ENCODE measurements at places on chromosomes 5 and 9.

GRCh38 chr5:76326577-76327302, 76.3 kb upstream of the IQGAP2 start:
- DNase-seq: peak; percentile 60

DNA sequence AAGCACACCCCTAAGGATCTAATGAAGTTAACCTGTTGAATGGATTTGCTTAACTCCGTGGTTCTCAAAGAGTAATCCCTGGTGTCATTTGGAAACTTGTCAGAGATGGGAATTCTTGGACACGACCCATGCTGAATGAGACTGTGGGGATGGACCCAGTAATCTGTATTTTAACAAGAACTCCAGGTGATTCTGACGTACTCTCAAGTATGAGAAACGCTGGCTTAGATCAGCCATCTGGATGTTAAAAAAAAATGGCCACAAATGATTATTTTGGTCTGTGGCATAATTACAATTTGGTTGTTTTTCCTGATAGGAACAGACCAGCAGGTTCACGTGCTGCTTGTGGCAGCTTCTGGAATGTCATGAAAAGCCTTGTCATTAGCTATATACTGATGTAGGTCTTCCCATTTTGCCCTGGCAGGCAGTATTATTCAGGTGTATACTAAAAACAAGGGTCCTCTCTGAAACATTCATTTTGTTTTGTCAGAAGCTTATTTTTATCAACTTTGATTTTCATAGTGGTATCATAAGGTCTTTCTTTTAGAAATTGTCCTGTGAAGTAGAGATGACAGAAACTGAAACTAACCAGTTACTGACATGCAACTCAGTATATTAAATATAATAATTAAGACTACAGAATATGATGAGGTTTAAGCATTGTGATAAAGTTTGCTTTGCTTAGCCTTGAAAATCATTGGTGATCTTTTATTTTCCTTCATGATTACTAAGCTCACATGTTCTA, 15.4 kb downstream of the CPEB4 start:
- no peak for DNase-seq

GRCh38 chr5:10387690-10388089, 34.2 kb downstream of the MARCHF6 start:
- DNase-seq: no peak

DNA sequence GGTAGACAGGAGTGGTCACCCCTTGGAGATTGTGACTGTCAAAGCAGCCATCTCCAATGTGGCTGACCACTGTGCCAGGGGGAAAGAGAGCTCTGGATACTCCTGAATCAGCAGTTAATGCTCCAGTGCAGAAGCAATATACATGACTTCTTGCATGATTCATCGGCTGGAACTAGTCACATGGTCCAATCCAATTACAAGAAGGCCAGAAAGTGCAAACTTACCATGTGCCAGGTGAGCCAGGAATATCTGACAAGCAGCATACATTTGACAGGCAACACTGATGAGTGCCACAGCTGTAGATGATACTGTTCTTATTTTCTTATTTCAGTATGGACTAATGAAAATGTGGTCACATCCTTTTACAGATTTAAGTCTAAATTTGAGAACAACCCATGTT, 440.0 kb upstream of the MPDZ start:
- no peak for DNase-seq

- DNase-seq: no peak
Measured at GRCh38 chr5:68000805-68001204, 214.8 kb upstream of the PIK3R1 start.

- no peak for DNase-seq
Measured at GRCh38 chr9:134344068-134344799, 18.0 kb downstream of the RXRA start.

- no peak for DNase-seq
Measured at GRCh38 chr5:131196331-131196730, 25.6 kb downstream of the LYRM7 start.

DNA sequence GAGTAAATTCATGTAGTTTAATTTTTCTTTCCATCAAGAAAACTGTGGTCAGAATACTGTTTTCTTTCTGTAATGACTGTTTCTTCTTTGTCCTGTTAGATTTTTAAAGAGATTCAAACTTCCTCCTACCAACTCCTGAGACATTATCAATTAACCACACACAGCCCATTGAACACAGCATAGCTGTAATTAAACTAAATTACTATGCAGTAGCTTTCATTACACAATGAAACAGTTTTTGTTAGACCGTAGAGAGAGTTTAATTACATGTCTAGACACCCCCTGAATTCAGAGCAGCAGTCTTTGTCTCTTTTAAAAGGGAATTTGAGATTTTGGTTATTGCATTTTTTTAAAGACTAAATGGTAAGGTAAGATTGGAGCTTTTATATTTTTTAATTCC, 77.5 kb downstream of the STARD4 start:
- DNase-seq: no peak

GRCh38 chr9:128405077-128405779, 15.4 kb upstream of the CERCAM start:
- no peak for DNase-seq

GRCh38 chr9:90311811-90312210, 330.8 kb downstream of the DIRAS2 start:
- no peak for DNase-seq

DNA sequence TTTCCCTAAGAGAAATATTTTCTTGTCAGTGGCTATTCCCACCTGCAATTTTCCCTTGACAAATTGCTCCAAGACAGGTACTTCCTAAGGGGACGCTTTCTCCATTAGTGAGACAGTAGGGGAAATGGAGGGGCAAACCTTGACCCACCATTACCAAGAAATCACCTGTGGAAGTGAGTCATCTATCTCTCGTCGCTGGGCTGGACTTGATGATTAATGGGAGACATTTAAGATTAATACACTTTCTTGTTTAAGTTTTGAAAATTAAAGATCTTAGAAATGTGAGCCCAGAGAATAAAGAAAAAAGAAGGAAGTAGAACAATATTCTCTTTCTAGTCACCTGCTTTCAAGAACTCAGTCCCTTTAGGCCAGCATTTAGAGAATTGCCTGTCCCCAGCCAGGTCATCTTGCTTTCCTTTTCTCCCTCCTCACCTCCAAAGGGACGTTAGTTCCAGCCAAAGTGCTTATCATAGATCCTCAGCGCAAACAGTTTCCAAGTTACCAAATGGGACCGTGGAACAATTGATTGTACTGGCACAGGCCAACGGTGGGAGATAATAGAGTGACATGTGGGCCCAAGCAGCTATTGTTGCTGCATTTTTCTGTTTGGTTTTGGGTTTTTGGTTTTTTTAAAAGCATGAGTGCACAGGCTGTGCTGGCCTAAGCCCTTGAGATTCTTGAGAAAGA, 284.4 kb downstream of the ENC1 start:
- no peak for DNase-seq

DNA sequence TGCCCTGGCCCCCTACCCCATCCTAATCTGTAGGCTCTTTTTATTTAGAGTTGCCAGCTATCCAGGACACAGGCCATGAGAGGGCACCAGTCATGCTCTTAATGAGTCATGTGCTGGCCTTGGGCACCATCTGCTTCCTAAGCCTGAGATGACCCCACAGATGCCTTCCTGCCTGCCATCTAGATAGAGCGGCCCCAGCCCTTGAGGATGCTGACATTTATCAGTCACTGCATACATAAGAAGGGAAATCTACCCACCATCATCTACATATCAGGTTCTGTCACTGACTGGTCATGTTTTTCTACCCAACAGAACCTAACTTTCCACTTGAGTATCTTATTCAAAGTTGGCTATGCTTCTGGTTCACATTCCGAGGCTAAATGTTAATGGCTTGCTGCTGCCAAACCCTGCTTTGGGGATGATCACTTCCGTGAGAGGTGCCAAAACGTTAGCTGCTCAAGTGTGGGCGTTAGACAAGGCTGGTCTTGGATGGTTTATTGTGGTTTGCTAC, 49.9 kb upstream of the TTC23L start:
- DNase-seq: no peak

GRCh38 chr5:13357929-13358328, 586.6 kb downstream of the DNAH5 start:
- no peak for DNase-seq

- DNase-seq: no peak
Measured at GRCh38 chr9:79670269-79670961, 98.7 kb downstream of the TLE4 start.

- DNase-seq: no peak
Measured at GRCh38 chr9:35105571-35106342, 2.8 kb upstream of the STOML2 start.

- DNase-seq: no peak
Measured at GRCh38 chr5:15008921-15009320, 137.3 kb upstream of the ANKH start.

DNA sequence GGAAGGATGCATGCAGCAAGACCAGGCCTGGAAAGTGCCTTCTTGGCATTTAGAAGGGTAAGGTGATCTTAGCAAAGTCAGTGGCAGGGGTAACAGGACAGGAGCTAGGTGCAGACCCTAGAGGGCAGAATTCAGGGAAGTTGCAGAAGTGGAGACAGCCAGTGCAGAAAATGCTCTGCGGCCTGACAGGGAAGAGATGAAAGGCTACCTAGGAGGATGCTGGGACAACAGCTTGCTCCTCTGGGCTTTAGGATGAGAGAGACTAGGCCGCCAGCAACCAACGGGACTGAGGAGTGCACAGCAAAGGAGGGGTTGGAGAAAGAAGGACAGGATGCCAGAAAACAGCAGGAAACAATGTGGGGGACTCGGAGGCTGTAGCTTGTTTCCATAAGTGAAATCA, 219.9 kb downstream of the FSTL4 start:
- no peak for DNase-seq

- DNase-seq: no peak
Measured at GRCh38 chr9:125761676-125762450, 14.7 kb downstream of the PBX3 start.

GRCh38 chr9:129464972-129465833, 155.7 kb downstream of the C9orf50 start:
- no peak for DNase-seq

DNA sequence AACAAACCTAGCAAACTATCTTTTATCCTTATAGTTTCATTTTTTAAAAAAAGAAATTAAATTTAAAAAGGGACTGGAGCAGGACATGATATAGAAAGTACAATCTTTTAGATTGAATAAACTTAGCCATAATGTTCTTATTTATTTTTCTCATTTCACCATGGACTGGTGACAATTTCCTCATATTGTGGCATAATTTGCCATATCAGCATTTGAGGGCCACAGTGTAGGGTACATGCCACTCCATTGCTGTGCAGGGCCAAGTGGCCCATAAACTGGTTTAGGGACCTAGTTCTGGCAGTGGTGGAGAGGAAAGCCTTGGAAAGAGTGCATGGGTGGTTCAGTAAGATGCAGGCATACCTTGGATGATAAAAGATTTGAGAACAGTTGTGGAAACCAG, 232.9 kb upstream of the ELL2 start:
- DNase-seq: no peak

DNA sequence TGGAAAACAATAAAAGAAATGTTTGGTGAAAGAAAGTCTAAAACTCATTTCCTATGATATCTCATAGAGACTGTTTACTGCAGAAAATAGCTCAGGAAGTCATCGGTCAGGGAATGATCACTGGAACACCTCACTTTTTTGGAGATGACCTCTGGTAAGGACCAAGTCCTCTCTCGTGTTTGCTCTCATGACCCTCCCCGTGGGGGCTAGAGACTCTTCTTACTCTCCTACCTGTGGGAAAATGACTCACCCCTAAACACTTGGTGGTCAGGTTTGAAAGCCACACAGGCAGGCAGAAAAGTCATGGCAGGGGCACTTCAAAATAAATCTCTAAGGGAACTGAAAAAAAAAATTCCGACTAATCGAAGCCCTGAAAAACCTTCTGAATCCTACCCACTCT, 48.2 kb downstream of the FAM240B start:
- no peak for DNase-seq

- no peak for DNase-seq
Measured at GRCh38 chr5:91433861-91434260, 50.7 kb upstream of the ARRDC3 start.

DNA sequence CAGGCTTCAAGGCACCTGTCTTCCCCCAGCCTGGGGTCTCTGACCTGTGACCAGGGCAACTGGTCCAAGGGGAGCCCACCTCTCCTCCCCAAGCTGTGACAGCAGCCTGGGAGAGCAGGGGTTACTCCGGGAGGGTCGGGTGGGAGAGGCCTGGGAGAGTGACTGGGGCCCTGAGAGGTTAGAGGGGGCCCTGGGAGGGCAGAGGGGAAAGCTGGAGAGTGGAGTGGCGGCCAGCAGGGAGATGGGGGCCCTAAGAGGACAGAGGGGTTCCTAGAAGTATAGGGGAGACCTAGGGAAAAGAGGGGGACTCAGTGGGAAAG, 302 bp downstream of the LCN9 start:
- DNase-seq: no peak

All from activated CD4-positive, alpha-beta T cell treated with anti-CD3 and anti-CD28 coated beads, Interleukin-2, amount 10 ng/mL, durations not matched to agents 24 days and 14 days (primary cell).